Stimulated activated CD8-positive, alpha-beta memory T cell treated with anti-CD3 and anti-CD28 coated beads, Interleukin-4, amount 100 ng/mL, for 1 hour (primary cell): ENCODE measurements at places on chromosomes 6 and 20.

- no peak for DNase-seq
Measured at GRCh38 chr6:125550892-125551291, 198.5 kb upstream of the HEY2 start.

DNA sequence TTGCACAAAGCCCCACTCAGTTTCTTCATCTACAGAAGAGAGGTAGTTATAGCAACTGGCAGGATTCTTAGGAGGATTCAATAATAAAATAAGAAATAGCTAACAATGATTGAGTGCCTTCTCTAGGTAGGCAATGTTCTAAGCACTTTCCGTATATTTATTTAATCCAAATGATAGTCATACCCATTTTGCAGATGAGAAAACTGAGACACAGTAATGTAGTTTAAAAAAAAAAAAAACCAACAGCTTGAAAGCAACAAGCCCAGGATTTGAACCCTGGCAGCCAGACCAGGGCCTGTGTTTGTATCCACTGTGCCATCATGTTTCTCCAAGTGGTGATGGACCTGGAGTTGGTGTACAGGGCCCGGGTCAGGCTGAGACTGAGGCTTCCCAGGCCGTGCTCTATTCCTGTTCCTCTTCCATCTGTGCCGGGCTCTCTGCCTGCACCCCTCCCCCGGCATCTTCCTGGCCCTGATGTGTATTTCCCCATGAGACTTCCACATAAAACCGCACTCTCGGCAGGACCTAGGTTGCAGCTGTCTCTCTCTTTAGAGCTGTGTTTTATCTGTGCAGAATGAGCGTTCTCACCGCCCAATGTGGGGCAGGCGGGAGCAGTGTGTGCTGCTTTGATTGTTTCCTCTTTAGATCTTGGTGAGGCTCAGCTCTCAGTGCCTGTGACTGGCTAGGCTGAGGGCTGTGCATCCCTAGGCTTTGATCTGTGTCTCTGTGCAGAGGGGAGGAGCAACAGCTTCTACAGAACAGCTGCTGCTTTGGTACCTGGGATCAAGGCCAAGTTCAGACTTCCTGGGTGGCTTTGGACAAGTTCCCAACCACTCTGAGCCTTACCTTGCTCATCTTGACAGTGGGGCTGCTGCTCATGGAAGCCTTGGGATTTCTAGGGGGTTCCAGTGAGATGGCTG is 49.5 kb downstream of the TOX2 start:
- no peak for DNase-seq

GRCh38 chr6:64325093-64325492 is 689.5 kb downstream of the PHF3 start:
- no peak for DNase-seq

GRCh38 chr6:16735014-16735413 is 26.2 kb downstream of the ATXN1 start:
- DNase-seq: no peak

- DNase-seq: no peak
Measured at GRCh38 chr20:50491168-50491567, 19.0 kb upstream of the PTPN1 start.

DNA sequence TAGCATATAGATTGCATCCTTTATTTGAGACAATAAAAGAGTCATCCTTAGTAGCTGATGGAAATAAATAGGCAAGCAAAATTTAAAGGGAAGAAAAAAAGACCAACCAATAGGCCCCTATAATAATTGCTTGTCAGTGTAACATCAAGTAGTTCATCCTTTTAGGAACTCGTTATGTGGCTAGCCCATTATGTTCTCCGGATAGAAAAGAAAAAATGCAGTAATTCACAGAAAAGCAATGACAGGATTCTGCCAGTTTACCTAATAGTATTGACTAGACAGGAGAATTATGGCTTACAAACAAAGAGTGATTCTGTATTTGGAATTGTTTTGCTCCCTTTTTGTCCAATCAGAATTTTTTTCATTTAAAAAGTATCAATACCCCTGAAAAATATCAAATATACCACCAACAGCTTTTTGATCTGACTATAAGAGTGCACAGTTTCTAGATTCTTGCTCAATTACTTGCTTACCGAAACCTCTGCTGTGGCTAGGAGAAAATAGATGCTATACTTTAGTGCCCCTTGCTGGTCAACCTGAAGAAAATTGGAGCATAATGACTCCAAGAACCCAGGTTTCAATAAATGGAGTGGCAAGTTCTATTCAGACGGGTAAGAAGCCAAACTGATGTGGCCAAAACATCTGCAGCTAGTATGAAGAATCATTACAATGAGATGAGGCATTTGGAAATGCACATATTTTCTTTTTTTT is 91.5 kb upstream of the SASH1 start:
- DNase-seq: no peak

DNA sequence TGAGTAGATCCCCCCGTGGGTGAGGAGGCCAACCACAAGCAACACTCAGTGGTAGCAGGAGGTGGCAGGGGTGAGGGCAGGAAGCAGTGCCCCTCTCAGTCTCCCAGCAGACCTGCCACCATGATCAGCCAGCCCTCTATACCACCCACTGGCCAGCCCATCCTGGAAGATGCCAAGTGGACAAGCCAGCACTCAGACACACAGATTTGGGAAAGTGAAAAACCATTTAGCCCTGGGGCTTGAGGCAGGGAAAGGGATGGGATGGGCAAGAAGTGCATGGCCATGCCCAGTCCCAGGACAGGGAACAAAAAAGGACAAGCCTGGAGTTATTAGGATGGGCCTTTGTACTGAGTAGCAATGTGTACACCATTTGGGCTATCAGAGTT is 76.9 kb downstream of the HFE start:
- DNase-seq: no peak

GRCh38 chr6:82030761-82031503 is 216.6 kb downstream of the IBTK start:
- no peak for DNase-seq

GRCh38 chr6:71706523-71706922 is 179.8 kb upstream of the RIMS1 start:
- no peak for DNase-seq

- no peak for DNase-seq
Measured at GRCh38 chr20:37395921-37396415, 50.0 kb downstream of the SRC start.

- no peak for DNase-seq
Measured at GRCh38 chr20:33676121-33676520, 1.9 kb upstream of the NECAB3 start.

- no peak for DNase-seq
Measured at GRCh38 chr6:16491666-16492313, 253.4 kb downstream of the GMPR start.

- no peak for DNase-seq
Measured at GRCh38 chr6:86780923-86781322, 156.4 kb upstream of the HTR1E start.

DNA sequence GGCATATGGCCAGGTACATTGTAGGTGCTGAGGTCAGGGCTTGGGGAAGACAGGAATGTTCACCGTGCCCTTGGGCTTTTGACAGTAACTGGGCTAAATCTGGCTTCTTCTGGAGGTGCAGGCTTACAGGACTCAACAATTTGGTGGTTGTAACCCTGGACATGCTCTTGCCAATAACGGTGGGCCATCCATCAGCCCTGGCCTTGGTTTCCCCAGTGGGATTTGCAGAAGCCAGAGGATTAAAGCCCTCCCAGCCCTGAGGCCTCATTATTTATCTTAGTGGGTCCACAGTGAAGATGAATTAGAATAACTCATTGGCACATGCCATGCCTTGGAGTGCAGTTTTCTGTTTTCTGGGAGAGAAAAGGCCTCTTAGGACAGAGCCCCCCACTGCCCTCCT is 44.0 kb downstream of the TOX2 start:
- DNase-seq: no peak

GRCh38 chr20:32113591-32114260 is 4.2 kb downstream of the TM9SF4 start:
- DNase-seq: no peak

DNA sequence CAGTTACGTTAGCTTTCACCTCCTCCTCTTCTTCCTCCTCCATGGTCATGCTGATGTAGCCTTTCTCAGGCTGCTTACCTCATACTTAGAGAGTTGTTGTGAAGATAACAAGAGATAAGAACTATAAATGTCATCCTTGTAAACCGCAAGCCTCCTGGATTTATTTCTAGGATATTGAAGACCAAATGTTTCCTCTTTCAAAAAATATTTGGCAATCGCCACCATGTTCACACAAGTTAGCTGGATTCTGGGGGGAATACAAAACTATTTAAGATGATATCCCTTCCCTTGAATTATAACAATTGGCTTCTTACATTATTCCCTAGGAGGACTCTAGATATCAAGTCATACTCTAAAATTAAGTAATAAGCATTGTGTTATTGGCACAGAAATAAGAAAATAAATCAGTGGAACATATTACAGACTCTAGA is 99.8 kb upstream of the PLEKHG1 start:
- no peak for DNase-seq

GRCh38 chr6:14189074-14189473 is 71.5 kb downstream of the CD83 start:
- DNase-seq: no peak

- DNase-seq: no peak
Measured at GRCh38 chr6:27591699-27592480, 119.0 kb upstream of the ZNF184 start.

- DNase-seq: no peak
Measured at GRCh38 chr6:99185525-99185924, 163.9 kb downstream of the FAXC start.

GRCh38 chr6:166942393-166943168 is 13.8 kb downstream of the RNASET2 start:
- no peak for DNase-seq

- no peak for DNase-seq
Measured at GRCh38 chr20:64137598-64138031, 26.6 kb upstream of the MYT1 start.

- no peak for DNase-seq
Measured at GRCh38 chr6:157283900-157284737, 39.2 kb downstream of the TMEM242 start.

DNA sequence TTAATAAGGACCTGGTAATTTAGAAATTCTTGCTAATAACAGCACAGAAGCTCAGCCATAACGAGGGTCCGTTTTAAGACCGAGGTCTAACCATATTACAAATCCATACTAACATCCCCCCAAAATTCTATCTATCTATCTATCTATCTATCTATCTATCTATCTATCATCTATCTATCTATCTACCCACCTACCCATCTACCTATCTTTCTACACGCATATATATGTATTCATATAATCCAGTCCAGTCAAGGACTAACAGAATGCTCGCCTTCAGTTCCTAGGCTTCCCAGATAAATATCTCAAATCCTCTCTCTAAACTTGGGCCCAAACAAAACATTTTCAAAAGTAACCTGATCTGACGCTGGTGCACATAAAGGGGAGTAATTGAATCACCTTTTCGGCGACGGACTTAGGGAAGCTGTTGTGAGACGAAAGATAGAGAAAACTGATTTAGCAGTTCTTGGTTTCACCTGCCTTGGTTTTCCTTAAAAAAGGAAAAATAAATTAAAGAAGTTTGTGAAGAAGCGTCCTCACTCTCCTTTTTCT is 14.5 kb downstream of the HMGN4 start:
- no peak for DNase-seq

DNA sequence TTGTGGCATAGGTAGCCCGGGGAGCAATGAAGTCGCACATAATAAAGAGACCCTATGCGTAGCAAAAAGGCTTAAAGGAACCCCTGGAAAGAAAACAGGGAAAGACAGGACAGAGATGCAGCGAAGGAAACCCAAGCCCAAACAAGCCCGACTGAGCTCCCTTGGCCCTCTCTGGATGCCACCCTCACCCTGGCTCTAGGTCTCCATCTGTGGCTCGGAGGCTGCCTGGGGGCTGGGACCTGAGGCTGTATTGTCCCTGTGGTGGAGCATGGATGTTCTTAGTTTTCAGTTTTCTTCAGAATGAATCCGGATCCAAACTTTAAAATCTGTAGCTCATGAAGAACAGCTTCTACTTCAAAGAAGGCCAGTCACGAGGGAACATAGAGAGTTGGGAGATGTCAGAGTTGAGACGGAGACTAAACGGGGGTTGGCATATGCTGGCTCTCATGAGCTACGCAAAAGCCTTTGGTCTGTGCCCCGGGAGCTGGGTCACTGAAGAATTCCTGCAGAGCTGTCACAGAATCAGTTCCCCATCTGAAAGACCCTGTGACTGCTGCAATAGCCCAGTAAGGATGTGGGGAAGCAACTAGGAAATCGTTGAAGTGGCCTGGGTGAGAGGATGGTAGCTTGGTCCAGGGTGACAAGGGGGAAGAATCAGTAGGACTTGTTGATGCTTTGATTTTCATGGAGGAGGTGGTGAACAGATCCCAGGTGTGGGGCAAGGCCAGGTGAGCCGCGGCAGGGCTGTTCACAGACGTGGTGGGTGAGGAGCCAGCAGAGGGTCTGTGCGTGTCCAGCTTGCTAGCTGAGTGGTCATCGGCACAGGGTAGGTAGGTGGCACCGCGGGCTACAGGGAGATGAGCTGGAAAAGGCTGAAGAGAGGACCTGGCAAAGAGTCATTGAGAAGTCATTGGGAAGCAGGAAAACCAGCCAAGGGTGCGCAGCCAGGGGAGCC is 35.2 kb downstream of the SYNDIG1 start:
- DNase-seq: no peak

- no peak for DNase-seq
Measured at GRCh38 chr6:90790058-90790457, 203.2 kb upstream of the MAP3K7 start.

GRCh38 chr6:159480471-159480870 is 212.6 kb downstream of the SOD2 start:
- DNase-seq: no peak

GRCh38 chr6:151285122-151285521 is 45.4 kb downstream of the AKAP12 start:
- no peak for DNase-seq

GRCh38 chr6:33906439-33906838 is 102.6 kb upstream of the MLN start:
- no peak for DNase-seq

- DNase-seq: no peak
Measured at GRCh38 chr20:19137641-19138040, 74.8 kb upstream of the SLC24A3 start.

- no peak for DNase-seq
Measured at GRCh38 chr6:131212024-131212423, 76.8 kb downstream of the AKAP7 start.

GRCh38 chr20:63768591-63769515 is 29.3 kb downstream of the SLC2A4RG start:
- DNase-seq: no peak
